Smooth muscle cell of the umbilical artery (primary cell): ENCODE measurements at places on chromosomes 13 and 19. TPM values are rescaled to one million over a fixed set of nuclear protein-coding genes. Genes with fewer than 3 reads are reported as not detected.

Gene PSG11
- not detected in 2 replicates for total RNA-seq

Gene ATP1A3
- total RNA-seq = under 0.01 and 0.14 TPM in 2 replicates

Gene IGSF23
- not detected in 2 replicates for total RNA-seq

Gene LRRC4B
- 0.18 and 0.30 TPM in 2 replicates for total RNA-seq

Gene AXL
- total RNA-seq = 118 and 345 TPM in 2 replicates

Gene RASGRP4
- total RNA-seq = not detected in 2 replicates

Gene DIRAS1
- 0.59 and 1.0 TPM in 2 replicates for total RNA-seq

Gene PRR36
- total RNA-seq = 0.09 TPM in 1 of 2 replicates, not detected in the other

Gene ZNF415
- total RNA-seq = 8.3 and 9.9 TPM in 2 replicates

Gene ZIC5
- not detected in 2 replicates for total RNA-seq

Gene FREM2
- total RNA-seq = under 0.01 TPM in 1 of 2 replicates, not detected in the other

Gene RB1
- total RNA-seq = 24.3 and 37.9 TPM in 2 replicates

Gene EMP3
- total RNA-seq = 32.1 and 62.7 TPM in 2 replicates

Gene LRG1
- not detected in 2 replicates for total RNA-seq

Gene IGFL4
- 0.09 TPM in 1 of 2 replicates, not detected in the other for total RNA-seq

Gene C19orf67
- not detected in 2 replicates for total RNA-seq

Gene SLC1A6
- not detected in 2 replicates for total RNA-seq

Gene FPR3
- total RNA-seq = under 0.01 and 0.88 TPM in 2 replicates

Gene IGFL3
- total RNA-seq = 0.55 and 2.4 TPM in 2 replicates

Gene FCAR
- total RNA-seq = not detected in 2 replicates

Gene MLNR
- not detected in 2 replicates for total RNA-seq

Gene NXNL1
- total RNA-seq = not detected in 2 replicates

Gene ATP4B
- total RNA-seq = not detected in 2 replicates

Gene CEACAM7
- total RNA-seq = not detected in 2 replicates

Gene ZNF208
- under 0.01 TPM in 1 of 2 replicates, not detected in the other for total RNA-seq
